T-helper 1 cell (primary cell): ENCODE measurements at places on chromosomes 3 and 15.

DNA sequence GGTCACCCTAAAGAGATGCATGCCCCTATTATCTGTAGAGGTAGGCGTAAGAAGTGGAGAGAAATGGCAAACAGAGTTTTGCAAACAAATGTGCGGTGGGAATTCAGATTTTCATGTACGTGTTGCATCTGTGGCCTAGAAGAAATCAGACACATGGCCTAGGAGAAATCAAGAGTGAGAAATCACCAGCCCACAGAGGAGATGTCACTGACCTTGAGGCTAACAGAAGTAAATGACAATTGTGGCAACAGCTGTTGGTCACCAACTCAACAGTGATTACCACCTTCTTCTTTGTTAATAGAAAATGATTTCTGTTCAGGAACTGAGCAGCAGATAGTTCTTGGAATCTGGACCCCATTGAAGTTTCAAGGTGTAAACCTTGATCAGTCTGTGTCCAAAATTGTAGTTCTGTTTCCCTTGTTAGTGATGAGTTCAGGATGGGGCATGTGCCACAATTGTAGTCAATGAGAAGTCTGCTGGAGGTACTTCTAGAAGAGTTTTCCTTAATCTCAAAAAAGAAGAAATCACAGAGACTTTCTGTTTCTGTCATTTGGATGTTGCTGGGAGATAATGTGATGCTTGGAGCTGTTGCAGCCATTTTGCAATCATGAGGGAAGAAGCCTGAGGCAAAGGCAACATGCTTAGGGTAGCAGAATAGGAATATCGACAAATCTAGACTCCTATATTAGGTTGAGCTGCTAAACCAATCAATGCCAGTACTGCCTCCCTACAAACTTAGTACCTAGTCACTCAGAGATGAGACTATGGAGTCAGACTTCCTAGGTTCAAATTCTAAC is 34.3 kb upstream of the RFTN1 start:
- no peak for DNase-seq

GRCh38 chr15:76791511-76791910 is 113.6 kb downstream of the SCAPER start:
- DNase-seq, result no peak

DNA sequence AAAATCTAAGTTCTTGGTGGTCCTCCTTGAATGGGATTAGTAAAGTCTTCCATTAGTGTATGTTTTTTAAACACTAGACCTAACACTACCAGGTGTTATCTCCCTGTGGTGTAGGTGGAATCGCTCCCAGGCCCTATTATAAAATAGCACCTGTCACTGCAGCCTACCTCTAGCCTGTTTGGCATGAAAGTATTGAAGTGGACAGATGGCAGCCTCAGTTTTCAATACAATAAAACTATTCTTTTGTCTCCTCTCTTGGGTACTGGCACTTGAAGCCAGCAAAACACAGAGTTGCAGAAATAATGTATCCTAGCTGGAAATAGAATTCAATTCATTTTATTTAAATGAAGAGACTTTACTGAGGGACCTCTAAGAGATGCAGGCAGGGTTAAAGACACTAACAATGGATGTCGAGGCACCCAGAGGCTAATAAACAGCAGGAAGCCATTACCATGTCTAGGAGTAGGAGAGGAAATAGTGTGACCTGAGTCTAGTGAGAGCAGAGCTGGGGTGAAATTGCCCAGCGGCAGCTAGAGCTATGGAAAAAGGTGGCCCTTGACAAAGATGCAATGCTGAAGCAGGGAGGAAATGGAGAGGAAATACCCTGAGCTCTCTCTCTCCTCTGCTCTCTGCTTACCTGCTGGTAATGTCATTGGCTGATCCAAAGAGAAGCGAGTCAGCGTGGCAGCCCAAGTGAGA is 49.1 kb upstream of the TMEM158 start:
- DNase-seq, result no peak

GRCh38 chr3:58657036-58657520 is 9.5 kb downstream of the FAM3D start:
- no peak for DNase-seq

- DNase-seq, result no peak
Measured at GRCh38 chr3:135911110-135911509, 54.4 kb upstream of the PPP2R3A start.

- DNase-seq, result peak; percentile 8
Measured at GRCh38 chr3:39255503-39256325, 24.1 kb downstream of the CX3CR1 start.

- DNase-seq, result no peak
Measured at GRCh38 chr3:119598410-119599098, 869 bp downstream of the PLA1A start.

- no peak for DNase-seq
Measured at GRCh38 chr15:65286069-65286703, 497 bp downstream of the PARP16 start.

DNA sequence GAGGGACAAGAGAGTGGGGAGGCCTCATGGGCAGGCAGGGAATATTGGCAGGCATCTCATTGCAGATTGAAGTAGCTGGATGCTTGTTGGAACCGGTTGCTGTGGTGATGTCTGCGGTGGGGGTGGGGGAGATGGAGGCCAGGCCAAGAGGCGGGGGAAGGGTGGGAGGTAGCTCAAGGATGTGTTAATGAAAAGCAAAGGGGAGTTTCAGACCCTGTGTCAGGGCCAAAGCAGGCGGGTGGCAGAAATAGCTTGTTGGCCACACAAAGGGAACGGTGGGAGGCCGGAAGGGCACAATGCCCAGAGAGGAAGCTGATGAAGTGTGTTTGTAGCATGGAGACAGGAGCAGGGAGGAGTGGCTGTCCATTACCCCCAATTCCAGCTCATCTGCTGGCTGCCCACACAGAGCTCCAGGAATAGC is 28.0 kb downstream of the CCDC33 start:
- no peak for DNase-seq

DNA sequence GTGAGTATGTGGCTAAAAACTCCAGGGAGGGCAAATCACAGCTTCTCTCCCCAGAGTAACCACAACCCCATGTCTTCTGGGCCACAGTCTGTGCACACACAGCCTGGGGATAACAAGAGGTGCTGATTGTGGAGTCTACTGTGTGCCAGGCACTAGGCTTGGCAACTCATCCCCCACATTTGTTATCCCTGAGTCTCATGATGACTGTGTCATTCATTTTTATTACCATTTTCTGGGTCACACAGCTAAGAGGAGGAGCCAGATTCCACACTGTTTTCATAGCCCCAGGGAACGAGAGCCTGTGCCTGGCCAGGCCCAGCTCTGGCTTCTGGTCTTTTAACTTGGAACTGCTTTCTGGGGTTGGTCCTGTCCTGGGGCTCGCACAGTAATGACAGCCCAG is 34.5 kb downstream of the ESYT3 start:
- DNase-seq, result no peak

- DNase-seq, result no peak
Measured at GRCh38 chr15:93025625-93025982, 63.4 kb downstream of the RGMA start.

- no peak for DNase-seq
Measured at GRCh38 chr3:127776347-127776746, 46.0 kb downstream of the MGLL start.

DNA sequence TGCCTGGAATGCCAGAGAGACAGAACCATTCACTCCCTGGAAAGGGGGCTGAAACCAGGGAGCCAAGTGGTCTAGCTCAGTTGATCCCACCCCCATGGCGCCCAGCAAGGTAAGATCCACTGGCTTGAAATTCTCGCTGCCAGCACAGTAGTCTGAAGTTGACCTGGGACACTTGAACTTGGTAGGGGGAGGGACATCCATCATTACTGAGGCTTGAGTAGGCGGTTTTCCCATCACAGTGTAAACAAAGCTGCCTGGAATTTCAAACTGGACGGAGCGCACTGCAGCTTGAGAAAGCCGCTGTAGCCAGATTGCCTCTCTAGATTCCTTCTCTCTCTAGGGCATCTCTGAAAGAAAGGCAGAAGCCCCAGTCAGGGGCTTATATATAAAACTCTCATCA is 310.7 kb upstream of the DPPA4 start:
- no peak for DNase-seq

DNA sequence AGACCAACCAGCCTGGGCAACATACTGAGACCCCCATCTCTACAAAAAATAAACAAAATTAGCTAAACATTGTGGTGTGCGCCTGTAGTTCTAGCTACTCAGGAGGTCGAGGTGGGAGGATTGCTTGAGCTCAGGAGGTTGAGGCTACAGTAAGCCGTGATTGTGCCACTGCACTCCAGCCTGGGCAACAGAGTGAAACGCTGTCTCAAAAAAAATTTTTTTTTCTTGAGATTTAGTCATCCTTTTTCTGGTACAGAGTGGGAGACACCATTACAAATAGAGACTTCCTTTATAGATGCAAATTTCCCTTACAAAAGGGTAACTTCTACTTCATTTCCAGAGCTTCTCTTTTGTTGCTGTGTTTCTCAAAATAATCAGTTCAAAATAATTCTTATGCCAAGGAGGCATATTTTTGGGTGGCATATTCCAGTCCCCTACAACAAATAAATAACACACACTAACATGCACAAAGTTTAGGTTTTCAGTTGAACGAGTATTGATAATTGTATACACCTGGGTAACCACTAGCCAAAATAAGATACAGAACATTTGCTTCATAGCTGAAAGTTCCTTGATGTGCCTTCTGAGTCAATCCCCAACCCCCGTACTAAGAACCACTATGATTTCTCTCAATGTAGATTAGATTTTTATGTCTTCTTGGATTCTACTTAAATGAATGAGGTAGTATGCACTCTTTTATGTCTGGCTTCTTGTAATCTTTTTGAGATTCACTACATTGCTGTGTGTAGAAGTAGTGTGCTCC is 248.9 kb upstream of the PROK2 start:
- DNase-seq, result no peak

DNA sequence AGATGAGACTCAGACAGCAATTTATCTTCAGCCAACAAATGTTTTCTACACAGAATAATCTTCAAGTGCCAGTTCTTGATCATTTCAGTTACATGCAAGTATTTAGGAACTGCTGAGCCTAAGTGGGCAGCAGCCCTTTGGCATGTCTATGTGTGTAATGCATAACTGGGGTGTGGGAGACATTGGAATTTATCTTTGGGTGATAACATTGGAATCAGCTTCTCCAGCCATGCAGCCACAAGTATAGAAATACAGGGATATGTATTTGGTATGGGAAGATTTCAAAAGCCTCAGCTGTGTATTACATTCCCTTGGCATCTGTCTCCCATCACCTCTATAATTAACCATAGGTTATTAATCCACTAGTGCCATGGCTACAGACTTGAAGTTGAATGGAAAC is 63.4 kb upstream of the FOXP1 start:
- DNase-seq, result no peak

- no peak for DNase-seq
Measured at GRCh38 chr15:80480909-80481308, 76.7 kb downstream of the ARNT2 start.

GRCh38 chr3:78825118-78825857 is 942.5 kb downstream of the ROBO1 start:
- no peak for DNase-seq

- DNase-seq, result no peak
Measured at GRCh38 chr15:87634361-87634760, 622.2 kb downstream of the NTRK3 start.

GRCh38 chr3:162842549-162843216 is 1346.1 kb downstream of the OTOL1 start:
- DNase-seq, result no peak

GRCh38 chr3:65577843-65578430 is 460.8 kb downstream of the MAGI1 start:
- DNase-seq, result no peak

DNA sequence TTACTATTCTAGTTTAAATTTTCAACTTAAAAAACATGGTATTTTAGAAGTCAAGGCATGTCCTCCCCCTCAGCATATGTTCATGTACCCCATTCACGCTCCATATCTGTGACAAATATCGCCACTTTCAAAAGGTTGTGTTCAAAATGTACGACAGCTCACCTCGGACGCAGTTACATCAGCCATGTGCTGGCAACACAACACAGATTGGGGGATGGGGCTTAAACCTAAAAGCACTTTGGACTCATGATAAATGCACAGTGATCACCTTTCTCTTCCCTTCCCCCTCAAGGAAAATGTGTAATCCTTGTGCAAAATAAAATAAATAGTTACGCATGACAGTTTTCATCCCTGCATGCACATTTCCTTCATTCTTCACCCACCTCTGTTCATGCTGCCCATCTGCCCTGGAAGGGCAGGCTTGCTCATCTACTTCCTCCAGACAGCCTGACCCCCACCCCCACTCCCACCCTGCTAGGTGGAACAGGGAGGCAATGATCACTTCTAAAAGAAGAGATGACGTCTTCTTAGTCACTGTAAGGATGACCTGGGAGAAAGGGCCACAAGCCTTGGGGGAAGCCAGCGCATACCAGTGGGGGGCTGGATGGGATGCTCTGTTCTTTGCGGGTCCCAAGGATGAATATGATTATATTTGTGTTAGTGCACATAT is 271.4 kb upstream of the SEMA6D start:
- DNase-seq, result no peak

DNA sequence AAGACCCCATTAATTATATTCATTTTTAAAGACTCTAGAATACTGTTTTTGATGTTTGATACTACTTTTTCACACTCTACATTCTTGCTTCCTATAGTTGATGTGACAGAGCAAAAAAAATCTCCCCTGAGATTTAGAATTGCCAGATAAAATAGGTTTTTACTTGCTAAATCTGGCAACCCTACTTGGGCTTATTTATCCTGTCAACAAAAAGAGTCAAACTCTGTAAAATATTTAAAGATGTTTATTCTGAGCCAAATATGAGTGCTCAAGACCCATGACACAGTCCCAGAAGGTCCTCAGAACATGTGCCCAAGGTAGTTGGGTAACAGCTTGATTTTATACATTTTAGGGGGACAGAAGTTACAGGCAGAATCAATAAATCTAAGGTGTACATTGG is 72.3 kb downstream of the DAPK2 start:
- DNase-seq, result no peak

- no peak for DNase-seq
Measured at GRCh38 chr15:70375006-70375431, 277.3 kb upstream of the TLE3 start.

GRCh38 chr3:6721491-6721890 is 139.4 kb upstream of the GRM7 start:
- DNase-seq, result no peak

- no peak for DNase-seq
Measured at GRCh38 chr3:194536871-194537637, 50.3 kb upstream of the ATP13A3 start.

DNA sequence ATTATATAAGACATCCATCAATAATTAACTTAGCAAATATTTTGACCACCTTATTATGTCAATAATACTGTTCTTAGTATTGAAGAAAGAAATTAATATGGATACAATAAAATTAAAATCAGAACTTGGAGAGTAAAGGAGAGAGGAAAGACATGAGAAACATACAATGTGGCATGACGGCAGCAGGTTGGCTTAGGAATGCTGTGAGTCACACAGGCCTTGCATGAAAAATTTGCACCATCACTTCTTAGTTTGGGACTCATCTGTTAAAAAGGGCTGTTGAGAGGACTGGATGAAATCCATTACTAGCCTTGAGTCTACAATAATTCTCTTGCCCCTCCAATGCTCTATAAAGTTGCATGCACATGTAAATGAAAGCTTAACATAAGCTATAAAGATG is 880.8 kb downstream of the ROBO1 start:
- no peak for DNase-seq

- peak; percentile 27 for DNase-seq
Measured at GRCh38 chr3:33064929-33065328, 32.0 kb downstream of the GLB1 start.
